ENCODE measurements at places on chromosomes 1 and 21.

GRCh38 chr21:38948377-38949069 is 142.8 kb downstream of the ETS2 start:
- no peak for DNase-seq

DNA sequence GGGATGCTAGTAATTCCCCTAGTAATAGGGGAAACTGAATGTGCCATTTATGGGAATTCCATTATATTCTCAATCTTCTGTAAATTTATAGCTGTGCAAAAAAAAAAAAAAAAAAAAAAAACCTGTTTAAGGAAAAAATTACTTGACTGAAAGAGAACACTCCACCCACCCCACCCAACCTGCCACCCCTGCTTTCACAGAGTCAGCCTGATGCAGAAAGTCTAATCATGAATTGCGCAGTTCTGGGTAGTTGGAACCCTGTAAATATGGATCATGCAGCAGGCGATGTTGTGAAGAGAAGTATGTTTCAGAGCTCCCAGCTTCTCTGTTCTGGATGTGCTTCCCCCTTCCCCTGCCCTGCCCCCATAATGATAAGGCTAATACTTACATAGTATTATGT is 19.6 kb upstream of the LAMC2 start:
- DNase-seq: no peak

GRCh38 chr1:174800216-174800851 is 199.4 kb upstream of the CACYBP start:
- DNase-seq: no peak

- DNase-seq: no peak
These were observed 293.1 kb upstream of the LYPLAL1 start for GRCh38 chr1:218880484-218881060.

DNA sequence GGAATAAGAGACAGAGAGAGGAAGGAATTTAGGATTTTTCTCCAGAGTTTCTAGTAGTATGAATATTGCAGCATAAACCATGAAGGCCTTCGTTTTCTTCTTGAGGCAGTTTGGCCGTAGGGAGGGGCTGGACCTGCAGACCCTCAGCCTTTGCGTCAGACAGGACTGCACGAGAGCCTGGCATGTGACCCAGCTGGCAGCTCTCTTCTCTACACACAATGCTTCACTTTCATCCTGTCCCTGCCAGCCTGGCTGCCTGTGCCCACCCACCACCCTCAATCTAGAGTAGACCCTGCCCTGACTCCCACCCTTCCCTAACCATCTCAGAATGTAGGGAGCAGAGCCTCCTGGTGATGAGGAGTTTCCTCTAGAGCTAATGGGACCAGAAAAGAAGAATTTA is 1.6 kb downstream of the CA14 start:
- DNase-seq: no peak

DNA sequence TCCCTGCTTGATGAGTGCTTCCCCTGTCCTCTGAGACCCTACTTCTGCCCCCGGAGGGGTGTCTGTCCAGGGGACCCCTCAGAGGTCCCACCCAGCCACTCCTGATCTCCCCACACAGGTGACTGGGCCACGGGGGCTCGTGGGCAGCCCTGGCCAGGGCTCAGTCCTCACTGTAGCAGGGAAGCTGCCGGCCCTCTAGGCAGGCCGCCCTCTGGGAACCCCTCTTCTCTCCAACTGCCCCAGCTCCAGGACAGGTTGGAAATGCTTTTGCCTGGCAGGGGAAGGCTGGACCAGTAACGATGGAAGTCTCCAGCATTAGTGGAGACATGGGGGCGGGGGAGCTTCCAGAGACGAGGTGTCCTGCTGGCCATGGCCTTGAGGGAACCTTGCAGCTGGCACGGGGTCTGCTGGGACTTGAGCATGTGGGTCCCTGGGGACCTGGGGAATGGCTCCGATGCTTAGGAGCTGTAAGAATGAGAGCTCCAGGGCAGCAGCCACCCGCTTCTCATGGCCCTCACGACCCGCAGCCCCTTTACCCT is 3.1 kb upstream of the FNDC10 start:
- no peak for DNase-seq

DNA sequence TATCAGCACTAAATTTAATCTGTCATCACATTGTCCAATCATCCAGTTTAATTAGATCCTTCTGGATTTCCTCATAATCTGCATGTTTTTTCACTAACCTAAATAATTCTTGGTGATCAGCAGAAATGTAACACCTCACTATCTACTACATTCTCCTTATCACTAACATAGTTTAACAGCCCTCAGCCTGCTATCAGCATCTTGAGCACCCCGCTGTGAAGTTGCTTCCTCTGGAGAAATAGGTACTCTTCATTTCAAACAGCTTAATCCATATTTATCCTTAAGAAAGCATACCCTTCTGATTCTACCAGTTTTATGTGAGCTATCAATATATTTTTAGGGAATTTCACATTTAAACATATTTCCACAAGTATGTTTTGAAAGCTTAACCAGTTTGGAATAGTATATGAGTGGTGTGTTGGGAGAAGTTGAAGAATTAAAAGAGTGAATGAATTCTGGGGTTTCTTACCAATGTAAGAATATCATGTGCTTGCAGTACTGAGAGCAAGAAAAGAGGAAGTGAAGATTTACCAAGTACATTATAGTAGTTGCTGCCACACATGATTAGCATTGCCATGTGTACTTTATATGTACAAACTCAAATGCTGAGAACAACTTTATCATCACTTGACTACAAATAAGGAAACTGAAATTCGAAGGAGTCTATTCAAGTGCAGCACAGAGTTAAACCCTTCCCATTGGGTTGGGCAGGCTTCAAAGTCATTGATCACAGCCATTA is 771.1 kb upstream of the ADGRL4 start:
- no peak for DNase-seq

DNA sequence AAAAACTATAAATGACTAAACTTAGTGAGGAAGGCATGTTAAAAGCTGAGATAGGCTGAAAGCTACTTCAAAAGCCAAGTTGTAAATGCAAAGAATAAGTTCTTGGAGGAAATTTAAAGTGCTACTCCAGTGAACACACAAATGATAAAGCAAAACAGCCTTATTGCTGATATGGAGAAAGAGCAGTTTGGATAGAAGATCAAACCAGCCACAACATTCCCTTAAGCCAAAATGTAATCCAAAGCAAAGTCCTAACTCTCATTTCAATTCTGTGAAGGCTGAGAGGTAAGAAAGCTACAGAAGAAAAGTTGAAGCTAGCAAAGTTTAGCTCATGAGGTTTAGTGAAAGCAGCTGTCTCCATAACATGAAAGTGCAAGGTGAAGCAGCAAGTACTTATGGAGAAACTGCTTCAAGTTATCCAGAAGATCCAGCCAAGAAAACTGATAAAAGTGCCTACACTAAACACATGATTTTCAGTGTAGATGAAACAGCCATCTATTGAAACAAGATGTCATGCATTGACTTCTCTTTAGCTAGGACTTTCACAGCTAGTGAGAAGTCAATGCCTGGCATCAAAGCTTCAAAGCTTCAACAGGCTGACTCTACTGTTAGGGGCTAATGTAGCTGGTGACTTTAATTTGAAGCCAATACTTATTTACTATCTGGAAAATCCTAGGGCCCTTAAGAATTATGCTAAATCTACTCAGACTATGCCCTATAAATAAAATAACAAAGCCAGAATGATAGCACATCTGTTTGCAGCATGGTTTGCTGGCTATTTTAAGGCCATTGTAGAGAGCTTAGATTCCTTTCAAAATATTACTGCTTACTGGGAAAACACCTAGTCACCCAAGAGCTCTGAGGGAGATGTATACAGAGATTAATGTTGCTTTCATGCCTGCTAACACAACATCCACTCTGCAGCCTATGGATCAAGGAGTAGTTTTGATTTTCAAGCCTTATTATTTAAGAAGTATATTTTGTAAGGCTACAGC is 188.6 kb downstream of the EIF4G3 start:
- no peak for DNase-seq

- no peak for DNase-seq
These were observed 856 bp downstream of the NRDC start for GRCh38 chr1:51877434-51878307.

DNA sequence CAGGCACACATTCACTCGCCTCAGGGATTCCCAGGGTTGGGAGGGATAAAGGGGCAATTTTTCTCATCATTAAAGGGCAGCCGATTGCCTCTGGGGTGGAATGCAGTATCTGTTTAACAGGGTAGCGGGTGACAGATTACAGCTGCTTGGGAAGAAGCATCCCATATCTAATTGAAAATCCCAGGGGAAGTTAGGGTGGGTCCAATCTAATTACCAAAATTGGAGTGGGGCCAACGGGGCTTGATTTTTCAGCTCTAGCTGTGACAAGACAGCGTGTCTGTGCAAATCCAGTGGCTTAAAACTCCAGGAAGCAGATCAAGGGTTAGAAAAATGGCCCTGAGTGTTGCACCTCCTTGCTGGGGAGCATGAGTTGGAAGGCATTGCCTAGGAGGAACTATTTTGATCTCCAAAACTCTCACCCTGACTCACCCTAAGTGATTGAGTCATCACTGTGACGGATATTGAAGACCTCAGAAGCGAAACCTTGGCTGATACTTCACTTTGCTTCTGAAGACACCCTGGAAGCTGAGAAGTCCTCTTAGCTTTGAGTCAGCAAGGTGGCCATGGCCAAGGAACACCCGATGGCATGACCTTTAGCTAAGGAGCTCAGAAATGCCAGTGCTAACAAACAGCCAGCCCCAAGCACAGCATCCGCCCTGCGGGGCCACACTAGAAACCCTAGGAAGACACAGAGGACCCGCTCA is 46.0 kb downstream of the GRHL3 start:
- peak; percentile 58 for DNase-seq

DNA sequence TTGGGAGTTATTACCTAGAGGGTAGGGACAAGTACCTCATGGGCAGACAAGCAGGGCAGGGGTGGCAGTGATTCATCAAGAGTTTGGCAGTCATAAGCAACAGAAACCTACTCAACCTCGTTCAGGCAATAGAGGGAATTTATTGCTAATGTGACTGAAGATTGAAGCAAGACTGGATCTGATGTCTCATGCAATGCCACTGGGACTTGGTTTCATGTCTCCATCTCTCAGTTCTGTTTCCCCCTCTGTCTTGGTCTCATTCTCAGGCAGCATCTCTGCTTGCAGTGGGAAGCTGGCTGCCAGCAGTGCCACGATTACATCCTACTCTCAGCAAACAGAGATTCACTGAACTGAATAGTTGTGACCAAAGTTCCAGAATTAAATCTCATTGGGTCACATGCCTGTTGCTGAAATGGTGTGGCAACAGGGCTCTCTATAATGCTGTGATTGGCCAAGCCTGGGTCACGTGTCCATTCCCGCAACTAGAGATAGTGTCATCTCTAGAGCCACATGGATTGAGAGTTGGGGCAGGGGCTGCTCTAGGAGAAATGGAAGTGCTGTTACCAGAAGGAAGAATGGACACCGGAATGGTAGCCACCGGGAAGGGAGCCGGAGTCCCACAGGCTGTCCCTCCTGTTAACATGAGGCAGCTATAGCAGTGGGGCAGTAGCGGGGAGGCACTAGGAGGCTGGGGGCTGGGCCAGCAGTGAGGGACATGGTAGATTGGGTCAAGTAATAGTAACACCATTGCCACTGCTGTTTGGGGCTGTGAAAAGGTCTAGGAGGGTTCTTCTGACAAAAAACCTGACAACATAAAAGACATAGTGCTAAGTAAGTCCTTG is 3.9 kb upstream of the CDC42 start:
- DNase-seq: no peak

GRCh38 chr1:230148126-230148652 is 81.2 kb downstream of the GALNT2 start:
- DNase-seq: no peak

- no peak for DNase-seq
These were observed 13.2 kb downstream of the CNTN2 start for GRCh38 chr1:205056188-205056611.

DNA sequence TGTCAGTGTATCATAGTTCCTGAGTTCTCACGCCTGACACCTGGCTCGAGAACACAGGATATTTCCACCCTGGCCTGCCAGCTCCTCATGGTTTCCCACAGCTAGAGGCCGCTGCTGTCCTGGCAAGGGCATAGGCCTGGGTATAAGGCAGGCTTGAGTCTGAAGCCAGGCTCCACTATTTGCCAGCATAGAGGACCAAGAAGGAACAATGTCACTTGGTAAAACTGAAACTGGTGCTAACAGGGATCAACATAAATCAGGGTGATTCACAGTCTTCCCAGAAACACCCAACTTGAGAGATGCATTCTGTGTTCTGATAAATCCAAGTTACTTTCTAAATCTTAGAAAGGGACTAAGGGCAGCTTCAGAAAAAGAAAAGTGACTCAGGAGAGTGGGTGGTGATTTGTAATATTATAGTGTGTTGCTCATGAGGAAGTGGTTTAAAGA is 6.9 kb upstream of the S100A2 start:
- no peak for DNase-seq

DNA sequence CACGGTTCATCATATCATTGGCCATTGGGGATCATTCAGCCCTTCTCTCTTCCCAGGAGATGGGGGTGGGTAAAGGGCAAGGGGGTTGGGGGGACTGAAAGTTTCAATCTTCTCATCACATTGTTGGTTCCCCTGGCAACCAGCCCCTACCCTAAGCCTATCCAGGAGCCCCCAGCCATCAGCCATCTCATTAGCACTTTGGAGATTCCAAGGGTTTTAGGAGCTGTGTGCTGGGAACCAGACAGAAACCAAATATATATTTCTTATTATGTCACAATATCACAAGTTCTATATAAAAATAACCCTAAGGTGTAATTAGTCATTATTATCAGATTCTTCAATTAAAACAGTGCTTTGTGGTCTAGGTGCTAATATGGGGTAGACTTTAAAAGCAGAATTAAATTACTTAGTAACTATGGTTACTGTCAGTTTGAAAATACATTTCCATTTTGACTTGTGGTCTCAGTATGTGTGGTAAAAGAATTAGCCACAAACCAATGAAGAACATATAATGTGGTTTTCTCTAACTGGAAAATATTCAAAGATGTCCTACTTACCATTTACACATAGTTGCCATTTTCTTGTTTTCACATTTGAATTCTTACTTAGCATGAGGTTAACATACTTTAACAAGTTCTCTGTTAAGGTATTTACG is 28.1 kb downstream of the IL23R start:
- DNase-seq: no peak

GRCh38 chr1:6269720-6270400 is 9.0 kb upstream of the GPR153 start:
- no peak for DNase-seq

GRCh38 chr1:206496131-206496793 is 11.1 kb upstream of the RASSF5 start:
- no peak for DNase-seq
